ENCODE measurements at places on chromosomes 6 and 20. TPM values are rescaled to one million over a fixed set of nuclear protein-coding genes. Genes with fewer than 3 reads are reported as not detected.

PREP gene
- 21.6 TPM for total RNA-seq

GTSF1L gene
- total RNA-seq: not detected

PSORS1C1 gene
- 0.34 TPM for total RNA-seq

SLC2A10 gene
- total RNA-seq: 18.5 TPM

EFCAB8 gene
- total RNA-seq: 0.17 TPM

ZNF391 gene
- 3.4 TPM for total RNA-seq

- no peak for DNase-seq
Observed at GRCh38 chr6:52210227-52210626, 24.1 kb downstream of the IL17A start.

GRCh38 chr6:75396005-75396800 is 97.4 kb downstream of the FILIP1 start:
- no peak for DNase-seq

- no peak for DNase-seq
Observed at GRCh38 chr6:139927236-139927635, 552.8 kb upstream of the CITED2 start.

GRCh38 chr6:154650351-154650750 is 82.9 kb upstream of the SCAF8 start:
- DNase-seq: no peak

DNA sequence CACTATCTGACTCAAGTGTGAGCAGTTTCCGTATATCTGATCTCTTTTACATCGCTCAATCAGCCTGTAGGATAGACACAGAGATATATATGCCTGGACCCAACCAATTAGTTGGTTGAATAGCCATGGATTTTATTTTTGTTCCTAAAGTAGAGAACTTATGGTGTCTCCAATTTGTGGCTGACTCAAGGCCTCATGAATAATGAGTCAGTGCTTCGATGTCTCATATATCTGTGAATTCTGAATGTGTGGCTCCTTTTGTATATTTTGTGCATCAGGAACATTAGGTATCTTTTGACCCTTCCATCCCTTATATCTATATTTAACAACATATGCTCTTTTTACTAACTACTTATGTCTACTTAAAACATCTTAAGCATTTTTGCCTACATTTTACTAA is 64.5 kb downstream of the OR2B2 start:
- no peak for DNase-seq

DNA sequence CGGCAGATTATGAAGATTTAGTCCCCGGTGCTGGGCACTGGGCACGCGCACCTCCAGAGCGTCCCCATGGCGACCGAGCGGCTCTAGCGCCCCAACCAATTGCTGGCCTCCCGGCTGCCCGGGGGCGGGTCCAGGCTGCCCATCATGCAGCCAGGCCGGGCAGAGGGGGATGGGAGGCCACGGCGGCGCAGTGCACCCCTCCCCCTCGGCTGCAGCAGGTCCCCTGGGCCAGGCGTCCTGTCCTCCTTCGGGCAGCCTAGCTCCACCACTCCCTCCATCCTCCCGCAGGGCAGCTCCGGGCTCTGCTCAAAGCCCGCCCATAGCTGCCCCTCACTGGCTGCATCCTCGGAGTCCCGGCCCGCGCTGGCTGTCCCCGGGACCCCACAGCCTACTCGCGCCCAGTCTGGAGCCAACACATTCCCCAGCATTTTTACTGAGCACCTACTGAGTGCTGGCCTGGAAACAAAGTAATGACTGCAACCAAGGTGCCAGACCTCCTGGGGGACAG is 99.4 kb downstream of the ASXL1 start:
- DNase-seq: no peak

DNA sequence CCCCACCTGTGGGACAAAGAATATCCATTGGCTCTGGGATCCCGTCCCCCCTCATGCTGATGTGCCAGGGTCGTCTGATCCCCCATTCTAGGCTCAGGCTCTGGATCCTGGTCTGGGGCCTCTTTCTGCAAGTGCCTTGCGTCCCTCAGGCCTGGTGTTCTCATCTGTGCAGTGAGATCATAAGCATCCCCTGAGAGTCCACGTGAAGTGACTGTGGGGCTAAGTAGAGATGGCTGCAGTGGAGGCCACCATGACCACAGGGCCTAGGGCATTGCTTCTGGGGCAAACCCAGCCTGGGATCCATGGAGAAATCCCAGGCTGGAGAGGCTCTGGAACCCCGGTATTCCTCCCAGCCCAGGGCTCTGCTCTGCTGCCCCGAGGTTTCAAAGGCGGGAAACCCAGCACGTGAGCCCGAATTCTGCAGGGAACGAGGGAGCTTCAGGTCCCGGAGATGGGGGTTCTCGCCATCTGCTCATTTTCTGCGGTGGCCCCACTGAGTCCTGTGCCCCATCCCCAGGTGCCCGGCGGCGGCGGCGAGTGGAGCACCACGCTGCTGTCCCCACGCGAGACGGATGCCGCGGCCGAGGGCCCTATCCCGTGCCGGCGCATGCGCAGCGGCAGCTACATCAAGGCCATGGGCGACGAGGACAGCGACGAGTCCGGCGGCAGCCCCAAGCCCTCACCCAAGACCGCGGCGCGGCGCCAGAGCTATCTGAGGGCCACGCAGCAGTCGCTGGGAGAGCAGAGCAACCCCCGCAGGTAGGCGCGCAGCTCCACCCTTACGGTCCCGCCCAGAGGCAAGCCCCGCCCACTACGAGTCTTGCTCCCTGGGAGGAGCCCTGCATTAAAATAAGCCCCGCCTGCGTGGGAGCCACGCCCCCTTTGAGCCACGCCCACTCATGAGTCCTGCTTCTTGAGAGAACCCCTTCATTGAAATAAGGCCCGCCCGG is 105.5 kb upstream of the MYL9 start:
- DNase-seq: no peak

GRCh38 chr6:16178351-16178750 is 49.5 kb downstream of the MYLIP start:
- DNase-seq: peak; percentile 29

DNA sequence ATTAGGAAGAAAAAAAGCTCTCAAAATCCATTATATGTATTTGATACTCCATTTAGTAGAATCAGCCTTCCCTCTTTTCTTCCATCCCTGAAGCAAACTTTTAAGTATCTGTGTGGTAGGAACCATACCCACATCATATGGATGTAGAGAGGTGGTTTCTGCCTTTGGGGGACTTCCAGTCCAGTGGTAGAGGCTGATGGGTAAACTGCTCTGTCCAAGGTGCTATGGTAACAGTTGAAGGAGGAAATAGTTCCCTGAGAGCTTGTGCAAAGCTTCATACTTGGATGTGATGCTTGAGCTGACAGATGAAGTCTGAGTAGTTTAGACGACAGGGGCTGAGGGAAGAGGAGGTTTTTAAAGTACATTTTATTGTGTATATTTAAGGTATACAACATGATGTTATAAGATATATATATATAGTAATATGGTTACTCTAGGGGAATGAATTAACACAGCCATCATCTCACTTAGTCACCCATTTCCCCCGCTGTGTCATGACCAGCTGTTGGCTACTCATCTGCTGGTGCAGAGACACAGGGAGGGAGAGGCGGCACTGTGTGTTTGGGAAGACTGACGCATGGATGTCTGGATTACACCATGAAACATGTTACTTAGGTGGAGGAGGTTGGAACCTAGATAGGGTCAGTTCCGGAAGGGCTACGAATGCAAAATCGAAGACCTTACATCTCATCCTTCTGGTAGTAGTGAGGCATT is 185.2 kb downstream of the FARS2 start:
- no peak for DNase-seq

DNA sequence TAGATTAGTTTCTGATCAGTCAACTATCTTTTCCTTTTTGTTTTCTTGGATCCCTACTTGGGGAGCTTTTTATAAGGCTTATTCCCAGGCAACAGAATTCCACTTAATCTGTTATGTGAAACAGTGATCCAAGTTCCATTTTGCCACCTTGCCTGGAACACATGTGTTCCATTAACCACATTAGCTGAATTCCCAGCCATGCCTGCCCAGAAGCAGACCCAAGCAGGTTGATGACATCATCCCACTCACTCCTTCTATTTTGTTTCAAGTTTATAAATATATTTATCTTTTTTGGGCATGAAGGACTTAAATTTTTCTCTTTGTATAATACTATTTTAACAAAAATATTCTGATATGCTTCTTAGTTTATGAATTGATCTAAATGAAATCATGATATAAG is 587.4 kb downstream of the GRIK2 start:
- DNase-seq: no peak

DNA sequence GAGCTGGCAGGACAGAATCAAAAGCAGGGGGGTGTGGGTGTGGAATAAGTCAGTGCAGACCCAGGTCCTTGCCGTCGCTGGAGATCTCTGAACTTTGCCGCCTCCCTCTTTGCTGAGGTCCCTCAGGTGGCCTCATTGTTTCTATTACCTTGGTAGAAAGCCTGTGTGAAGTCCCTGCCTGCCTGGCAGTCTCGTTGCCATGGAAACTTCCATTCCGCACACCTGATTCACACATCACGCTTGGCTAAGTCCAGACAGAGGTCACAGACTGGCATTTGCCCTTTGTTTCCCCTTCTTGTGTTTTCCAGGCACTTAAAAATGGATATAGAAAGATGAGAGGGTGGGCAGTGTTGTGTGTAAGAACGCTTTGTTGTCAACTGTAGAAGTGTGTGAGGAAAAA is 260.6 kb downstream of the PRL start:
- DNase-seq: peak; percentile 74

GRCh38 chr6:24749297-24749696 is 25.4 kb upstream of the GMNN start:
- no peak for DNase-seq

All from esophagus muscularis mucosa (tissue), 4 donors.